ENCODE measurements at places on chromosomes 13 and 19. TPM values are rescaled to one million over a fixed set of nuclear protein-coding genes. Genes with fewer than 3 reads are reported as not detected.

- no peak for DNase-seq
Observed at GRCh38 chr19:58557221-58558065, 968 bp downstream of the UBE2M start.

- DNase-seq = no peak
Observed at GRCh38 chr13:102877303-102877702, 31.5 kb downstream of the ERCC5 start.

Gene MCF2L
- polyA plus RNA-seq = 7.6 TPM

DNA sequence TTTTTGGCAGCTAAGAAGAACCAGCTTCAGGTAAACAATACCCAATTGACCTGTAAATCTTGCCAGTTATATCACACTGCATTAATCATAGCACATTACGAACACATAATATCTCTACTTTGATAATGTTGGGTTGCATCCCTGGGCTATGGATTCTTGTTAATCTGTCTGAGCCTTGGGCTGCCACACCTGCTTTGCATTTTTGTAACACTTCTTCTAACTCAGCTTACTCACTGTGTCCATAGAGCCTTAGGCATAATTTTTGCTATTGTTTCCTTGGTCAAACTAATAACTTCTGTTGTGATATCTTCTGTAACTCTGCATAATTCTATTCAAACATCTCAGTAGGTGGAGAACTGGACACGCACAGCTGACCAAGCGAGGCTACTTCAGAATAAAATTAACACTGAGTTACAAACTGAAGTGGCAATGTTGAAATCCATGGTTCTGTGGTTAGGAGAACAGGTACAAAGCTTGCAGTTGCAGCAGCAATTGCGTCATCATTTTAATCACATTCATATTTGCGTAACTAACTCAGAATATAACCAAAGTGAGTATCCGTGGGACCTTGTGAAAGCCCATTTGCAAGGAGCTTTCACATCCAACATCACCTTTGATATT, 6.4 kb downstream of the ZNF350 start:
- DNase-seq = no peak

Gene NRTN
- polyA plus RNA-seq = 4.9 TPM

GRCh38 chr13:79604752-79605151, 123.8 kb downstream of the NDFIP2 start:
- no peak for DNase-seq

GRCh38 chr13:21123956-21124355, 52.4 kb downstream of the SKA3 start:
- no peak for DNase-seq

- no peak for DNase-seq
Observed at GRCh38 chr13:101785858-101786257, 333.4 kb downstream of the ITGBL1 start.

Gene TLE6
- polyA plus RNA-seq = 1.2 TPM

Gene TPRX1
- polyA plus RNA-seq = not detected

DNA sequence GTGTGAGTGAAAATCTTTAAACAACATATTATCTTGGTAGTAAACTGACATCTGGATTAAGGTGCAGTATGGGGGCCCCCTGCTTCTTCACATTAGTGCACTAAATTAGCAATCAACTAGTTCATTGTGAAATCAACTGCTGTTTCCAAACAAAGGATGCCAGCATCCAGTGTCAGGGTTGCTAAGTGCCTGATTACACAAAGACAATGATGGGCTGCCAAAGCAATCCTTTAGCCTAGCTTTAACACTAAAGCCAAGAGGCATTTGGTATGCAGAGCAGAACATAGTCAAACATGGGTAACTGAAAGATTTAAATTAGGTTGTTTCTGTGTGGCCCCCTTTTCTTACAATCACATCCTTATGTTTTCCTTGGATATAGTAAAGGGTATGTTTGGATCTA, 543.1 kb upstream of the SLITRK5 start:
- DNase-seq = no peak

Gene SIGLEC12
- 1.2 TPM for polyA plus RNA-seq

GRCh38 chr13:22198001-22198400, 527.1 kb downstream of the FGF9 start:
- DNase-seq = no peak

DNA sequence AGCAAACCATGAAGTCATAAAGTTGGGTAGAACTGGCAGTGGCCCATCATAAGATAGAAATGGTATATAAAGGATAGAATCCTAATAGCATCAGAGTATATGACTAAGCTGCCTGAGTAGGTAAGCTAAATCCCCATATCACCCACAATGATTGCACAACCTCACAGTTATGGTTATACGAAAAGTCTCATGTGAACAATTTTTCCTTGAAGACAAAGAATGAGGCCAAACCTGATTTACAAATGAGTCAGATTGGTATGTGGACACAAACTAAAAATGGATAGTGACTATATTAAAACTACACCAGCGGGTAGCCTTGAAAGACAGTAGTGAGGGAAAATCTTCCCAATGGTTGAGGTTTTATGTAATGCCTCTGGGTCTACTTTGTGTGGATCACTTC, 40.9 kb upstream of the UFM1 start:
- DNase-seq = no peak

Gene B9D2
- polyA plus RNA-seq = 14.4 TPM

Gene FFAR3
- polyA plus RNA-seq = 0.16 TPM

DNA sequence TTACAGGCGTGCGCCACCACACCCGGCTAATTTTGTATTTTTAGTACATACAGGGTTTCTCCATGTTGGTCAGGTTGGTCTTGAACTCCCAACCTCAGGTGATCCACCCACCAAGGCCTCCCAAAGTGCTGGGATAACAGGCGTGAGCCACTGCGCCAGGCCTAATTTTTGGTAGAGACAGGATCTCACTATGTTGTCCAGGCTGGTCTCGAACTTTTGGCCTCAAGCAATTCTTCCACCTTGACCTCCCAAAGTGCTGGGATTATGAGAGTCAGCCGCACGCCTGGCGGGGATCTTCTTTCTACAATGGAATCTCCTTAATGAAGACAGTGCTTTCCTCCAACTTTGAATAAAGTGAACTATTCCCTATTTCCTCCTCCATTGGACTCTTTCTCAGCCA, 5.8 kb downstream of the RASIP1 start:
- no peak for DNase-seq

DNA sequence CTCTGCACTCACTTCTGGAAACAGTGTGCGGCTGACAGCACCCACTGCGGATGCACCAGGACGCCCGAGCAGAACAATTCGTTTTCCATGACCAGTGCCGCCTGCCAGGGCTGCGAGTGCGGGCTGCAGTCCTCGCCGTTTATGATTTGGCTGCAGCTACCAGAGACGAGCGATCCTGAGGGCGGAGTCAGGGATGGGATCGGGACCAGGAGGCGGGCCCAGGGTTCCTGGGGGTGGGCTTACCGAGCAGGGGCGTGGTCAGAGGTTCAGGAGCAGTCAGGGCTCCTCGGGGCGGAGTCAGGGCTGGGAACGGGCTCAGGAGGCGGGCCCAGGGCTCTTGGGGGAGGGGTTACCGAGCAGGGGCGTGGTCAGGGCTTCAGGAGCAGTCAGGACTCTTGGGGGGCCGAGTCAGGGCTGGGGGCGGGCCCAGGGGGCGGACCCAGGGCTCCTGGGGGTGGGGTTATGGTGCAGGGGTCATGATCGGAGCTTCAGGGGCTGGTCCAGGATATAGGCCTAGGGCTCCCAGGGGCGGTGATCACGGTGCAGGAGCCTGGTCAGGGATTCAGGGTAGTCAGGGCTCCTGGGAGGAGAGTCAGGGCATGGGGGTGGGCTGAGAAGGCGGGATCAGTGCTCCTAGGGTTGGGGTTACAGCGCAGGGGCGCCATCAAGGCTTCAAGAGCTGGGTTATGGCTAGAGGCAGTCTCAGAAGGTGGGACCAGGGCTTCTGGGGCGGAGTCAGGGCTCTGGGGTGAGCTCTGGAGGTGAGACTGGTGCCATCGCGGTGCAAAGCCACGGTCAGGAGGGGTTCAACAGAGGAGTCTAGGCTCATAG, 1.7 kb downstream of the KLK4 start:
- peak; percentile 60 for DNase-seq

DNA sequence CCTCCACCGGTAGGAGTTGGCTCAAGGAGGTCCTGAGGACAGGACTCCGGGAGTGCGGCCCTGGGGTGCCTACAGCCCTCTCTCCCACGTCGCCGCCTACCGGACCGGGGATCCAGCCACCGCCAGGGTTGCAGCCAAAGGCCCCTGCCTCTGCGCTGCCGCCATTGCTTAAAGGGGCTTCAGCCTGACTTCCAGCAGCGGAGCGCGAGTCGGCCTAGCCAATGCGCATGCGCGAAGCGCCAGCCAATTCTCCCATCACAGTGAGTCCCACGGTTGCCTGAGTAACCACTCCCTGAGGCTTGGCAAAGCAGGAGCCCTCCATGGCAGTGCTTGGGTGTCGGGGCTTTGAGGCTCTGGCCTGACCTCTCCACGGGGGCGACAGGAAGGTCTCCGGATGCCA, 21.5 kb upstream of the ZNF420 start:
- DNase-seq = no peak

DNA sequence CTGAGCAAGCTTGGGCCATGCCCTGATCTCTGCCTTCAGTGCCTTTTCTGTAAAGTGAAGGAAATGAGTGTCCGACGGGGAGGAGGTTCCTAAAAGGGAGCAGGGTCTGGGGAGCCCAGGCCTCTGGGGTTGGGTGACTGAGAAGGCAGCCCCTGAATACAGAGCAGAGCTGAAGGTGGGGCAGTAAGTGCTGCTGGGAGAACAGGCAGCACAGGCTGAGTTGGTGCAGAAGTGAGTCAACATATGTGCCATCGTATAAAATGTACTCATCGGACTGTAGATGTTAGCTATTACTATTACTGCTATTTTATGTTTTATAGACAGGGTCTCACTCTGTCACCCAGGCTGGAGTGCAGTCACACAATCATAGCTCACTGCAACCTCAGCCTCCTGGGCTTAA, 1.0 kb upstream of the HAMP start:
- DNase-seq = no peak

- no peak for DNase-seq
Observed at GRCh38 chr19:42352301-42353259, 27.1 kb downstream of the MEGF8 start.

DNA sequence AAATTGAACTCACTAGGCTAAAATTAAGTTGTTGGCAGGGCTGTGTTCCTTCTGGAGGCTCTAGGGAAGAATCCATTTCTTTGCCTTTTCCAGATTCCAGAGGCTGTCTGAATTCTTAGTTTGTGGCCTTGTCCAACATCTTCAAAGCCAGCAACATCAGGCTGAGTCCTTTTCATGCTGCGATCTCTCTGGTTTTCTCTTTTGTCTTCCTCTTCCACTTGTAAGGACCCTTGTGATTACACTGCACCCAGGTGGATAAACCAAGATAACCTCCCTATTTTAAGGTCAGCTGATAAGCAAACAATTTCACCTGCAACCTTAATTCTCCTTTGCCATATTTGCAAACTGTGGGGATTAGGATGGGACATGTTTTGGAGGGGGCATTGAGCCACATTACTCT, 11.5 kb downstream of the UTP14C start:
- no peak for DNase-seq

DNA sequence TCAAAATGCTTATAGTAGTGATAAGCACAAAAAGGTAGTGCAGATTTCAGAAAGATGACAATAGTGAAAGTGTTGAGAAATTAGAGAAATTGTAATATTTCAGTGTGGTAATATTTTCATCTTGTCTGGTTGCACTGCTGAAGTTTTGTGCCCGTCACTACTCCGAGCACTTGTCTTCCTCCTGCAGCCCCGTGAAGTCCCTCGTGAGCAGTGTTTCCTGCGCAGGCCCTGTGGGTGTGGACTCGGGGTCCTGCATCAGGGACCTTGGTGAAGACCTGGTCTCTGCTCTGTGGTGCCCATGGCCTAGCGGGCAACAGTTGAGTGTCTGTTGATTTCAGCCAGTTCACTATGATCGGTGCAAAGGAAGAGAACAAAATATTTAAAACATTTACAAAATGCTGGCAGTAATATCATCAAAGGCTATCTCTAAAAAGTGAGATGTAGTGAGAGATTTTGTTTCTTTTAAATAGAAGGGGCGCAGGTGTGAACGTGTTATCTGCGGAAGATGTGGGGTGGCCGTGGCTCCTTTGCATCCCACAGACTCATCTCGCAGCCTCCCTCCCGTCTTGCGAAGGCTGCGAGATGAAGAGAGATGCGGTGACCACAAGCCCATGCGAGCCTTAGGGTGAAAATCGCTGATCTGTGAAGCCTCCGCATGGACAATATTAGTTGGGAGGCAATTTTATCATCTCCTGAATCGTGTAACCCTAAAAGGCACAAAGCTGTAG, 27.7 kb upstream of the DCUN1D2 start:
- no peak for DNase-seq

- peak; percentile 46 for DNase-seq
Observed at GRCh38 chr13:50990818-50991506, 81.4 kb downstream of the RNASEH2B start.

GRCh38 chr19:43639519-43640423, at the start of gene CADM4:
TSS of gene CADM4 (minus strand) at chr19:43639850. CDS start at chr19:43639790, 60 bp downstream.
- DNase-seq = no peak

DNA sequence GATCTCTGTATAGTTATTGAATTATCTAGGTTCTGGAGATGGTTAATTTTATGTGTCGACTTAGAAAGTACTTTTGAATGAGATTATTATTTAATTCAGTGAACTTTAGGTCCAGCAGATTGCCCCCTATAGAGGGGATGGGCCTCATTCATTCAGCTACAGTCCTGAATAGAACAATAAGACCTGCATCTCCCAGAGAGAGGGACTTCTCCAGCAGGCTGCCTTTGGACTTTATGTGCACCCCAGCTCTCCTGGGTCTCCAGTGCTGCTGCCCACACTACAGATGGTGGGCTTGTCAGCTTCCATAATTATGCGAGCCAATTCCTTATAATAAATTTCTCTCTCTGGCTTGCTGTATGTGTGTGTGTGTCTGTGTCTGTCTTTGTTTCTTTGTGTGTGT, 39.3 kb upstream of the KL start:
- DNase-seq = no peak

Gene KASH5
- not detected for polyA plus RNA-seq

Gene CKM
- 1.5 TPM for polyA plus RNA-seq

- DNase-seq = no peak
Observed at GRCh38 chr19:35796645-35797542, 15.8 kb downstream of the PRODH2 start.

DNA sequence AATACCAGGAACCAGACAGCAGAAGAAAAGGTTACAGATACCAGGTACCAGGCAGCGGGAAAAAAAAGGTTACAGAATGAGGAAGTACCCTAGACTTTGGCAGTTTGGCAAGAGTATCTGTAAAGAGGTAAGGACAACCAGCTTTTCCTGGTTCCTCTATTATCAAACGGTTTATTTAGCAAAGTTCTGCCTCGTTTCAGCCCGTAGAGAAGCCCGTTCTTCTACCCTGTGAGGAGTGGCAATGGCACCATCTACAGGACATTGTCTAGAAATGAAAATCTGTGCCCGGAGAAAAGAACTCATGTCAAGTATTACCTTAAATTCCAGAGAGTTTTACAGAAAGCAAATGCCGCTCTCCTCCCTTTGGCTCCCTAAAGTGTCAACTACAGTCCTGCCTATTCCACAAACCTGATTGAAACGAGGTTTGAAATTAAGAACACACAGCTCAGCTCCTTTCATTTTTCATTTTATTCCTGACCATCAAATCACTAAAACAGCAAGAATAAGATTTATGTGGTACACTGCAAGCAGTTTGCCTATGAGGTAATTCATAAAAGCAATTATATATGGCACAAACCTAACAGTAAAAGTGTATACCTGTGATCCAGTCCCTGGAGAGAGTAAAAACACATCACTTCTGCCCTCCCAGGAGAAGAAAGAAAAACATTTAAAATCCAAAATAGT, 226.3 kb downstream of the SLC7A1 start:
- DNase-seq = no peak
